ENCODE measurements at places on chromosomes 1 and 21. TPM values are rescaled to one million over a fixed set of nuclear protein-coding genes. Genes with fewer than 3 reads are reported as not detected.

The C1orf56 gene
- polyA plus RNA-seq: 9.4 TPM

The MANEAL gene
- 3.1 TPM for polyA plus RNA-seq

The DIRAS3 gene
- polyA plus RNA-seq: 3.4 TPM

The ATAD3C gene
- polyA plus RNA-seq: 3.3 TPM

The RAB3B gene
- polyA plus RNA-seq: 0.44 TPM

The MRPL9 gene
- 54.7 TPM for polyA plus RNA-seq

The CAMTA1 gene
- 115 TPM for polyA plus RNA-seq

The FOXO6 gene
- 1.2 TPM for polyA plus RNA-seq

The GPR25 gene
- 0.06 TPM for polyA plus RNA-seq

The DMRTA2 gene
- not detected for polyA plus RNA-seq

The ANXA9 gene
- polyA plus RNA-seq: 0.95 TPM

The RORC gene
- polyA plus RNA-seq: 0.71 TPM

The PLA2G2C gene
- not detected for polyA plus RNA-seq

The DDAH1 gene
- polyA plus RNA-seq: 12.3 TPM

The APCS gene
- 1.1 TPM for polyA plus RNA-seq

The DYNLT5 gene
- polyA plus RNA-seq: 1.3 TPM

The LCE1D gene
- polyA plus RNA-seq: not detected

The UBASH3A gene
- polyA plus RNA-seq: 0.27 TPM

The ETV3L gene
- not detected for polyA plus RNA-seq
